ENCODE measurements at places on chromosomes 7 and 10.

DNA sequence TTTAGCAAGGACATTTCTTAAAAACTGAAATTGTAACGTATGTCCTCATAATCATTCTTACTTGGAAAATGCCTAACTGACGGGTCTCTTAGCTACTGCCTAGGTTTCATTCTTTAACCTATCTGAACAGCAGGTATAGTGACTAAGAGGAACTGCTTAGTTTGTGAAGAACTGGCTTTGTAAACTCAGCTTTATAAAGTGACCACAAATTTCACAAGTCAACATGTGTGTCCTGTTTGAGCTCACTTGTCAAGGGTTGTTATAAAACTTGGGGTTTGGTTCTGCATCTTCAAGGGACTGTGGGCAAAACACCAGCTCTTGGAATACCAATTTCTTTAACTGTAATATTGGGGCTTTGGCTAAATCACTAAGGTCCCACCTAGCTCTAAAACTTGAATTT lies 32.2 kb downstream of the MRPS33 start:
- no peak for DNase-seq

- DNase-seq: peak; percentile 62
Measured at GRCh38 chr7:91519241-91520158, 255.3 kb downstream of the FZD1 start.

GRCh38 chr10:82150123-82150900 lies 275.3 kb downstream of the NRG3 start:
- DNase-seq: peak; percentile 27

GRCh38 chr10:92024700-92025099 lies 101.1 kb downstream of the BTAF1 start:
- DNase-seq: no peak
